ENCODE measurements at places on chromosomes 11 and 22. TPM values are rescaled to one million over a fixed set of nuclear protein-coding genes. Genes with fewer than 3 reads are reported as not detected.

DNA sequence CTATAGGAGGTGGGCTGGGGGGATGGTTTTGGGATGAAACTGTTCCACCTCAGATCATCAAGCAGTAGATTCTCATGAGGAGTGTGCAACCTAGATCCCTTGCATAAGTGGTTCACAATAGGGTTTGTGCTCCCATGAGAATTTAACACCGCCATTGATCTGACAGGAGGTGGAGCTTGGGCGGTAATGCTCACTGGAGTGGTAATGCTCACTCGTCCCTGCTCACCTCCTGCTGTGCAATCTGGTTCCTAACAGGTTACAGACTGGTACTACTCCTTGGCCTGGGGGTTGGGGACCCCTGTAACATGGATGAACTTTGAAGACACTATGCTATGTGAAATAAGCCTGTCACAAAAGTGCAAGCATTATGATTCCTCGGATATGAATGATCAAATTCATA lies 87.0 kb upstream of the CLNS1A start:
- no peak for DNase-seq

The APIP gene
- 82.5 TPM for total RNA-seq

- no peak for DNase-seq
These were observed 505.4 kb downstream of the NELL1 start for GRCh38 chr11:21174781-21175180.

DNA sequence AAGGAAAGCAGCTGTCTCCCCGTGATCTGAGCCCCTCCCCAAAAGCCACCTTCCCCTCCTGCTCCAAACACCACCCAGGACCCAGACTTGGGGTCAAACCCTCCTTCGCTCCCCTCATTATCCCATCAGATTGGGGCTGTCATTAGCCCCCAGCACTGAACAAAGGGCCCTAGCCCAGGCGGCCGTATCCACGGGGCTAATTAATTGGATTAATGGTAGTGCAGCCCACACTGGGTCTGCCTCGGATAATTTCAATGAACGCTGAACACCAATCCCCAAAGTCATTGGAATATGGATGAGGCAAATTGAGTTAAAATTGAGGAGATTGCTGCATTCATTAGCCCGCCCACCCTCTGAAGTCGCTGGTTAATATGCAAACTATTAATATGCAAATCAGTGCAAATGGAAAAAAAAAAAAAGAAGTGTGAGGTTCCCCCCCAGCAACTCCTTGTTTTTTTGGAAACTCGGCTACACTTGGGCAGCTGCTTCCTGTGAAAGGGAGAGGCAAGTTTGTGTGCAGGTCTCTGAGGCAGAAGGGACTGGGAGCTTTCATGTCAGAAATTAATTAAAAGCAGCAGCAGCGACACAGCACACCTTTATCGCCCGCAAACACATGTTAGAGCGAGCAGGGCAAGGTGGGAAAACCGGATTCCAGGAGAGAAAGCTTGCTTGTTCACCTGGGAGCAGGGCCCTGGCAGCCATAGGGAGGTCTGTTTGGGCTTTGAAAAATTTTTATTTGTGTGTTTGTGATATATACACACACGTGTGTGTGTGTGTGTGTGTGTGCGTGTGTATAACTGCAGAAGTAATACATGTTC lies 517.8 kb downstream of the MIAT start:
- DNase-seq, result no peak

The MMP1 gene
- 75.7 TPM for total RNA-seq

- DNase-seq, result no peak
These were observed 32.2 kb downstream of the GNB1L start for GRCh38 chr22:19822301-19823117.

GRCh38 chr11:130476922-130477491 lies 28.6 kb downstream of the ADAMTS15 start:
- no peak for DNase-seq

The OR52J3 gene
- total RNA-seq, result not detected

GRCh38 chr11:35780951-35781860 lies 118.6 kb downstream of the TRIM44 start:
- peak; percentile 51 for DNase-seq

DNA sequence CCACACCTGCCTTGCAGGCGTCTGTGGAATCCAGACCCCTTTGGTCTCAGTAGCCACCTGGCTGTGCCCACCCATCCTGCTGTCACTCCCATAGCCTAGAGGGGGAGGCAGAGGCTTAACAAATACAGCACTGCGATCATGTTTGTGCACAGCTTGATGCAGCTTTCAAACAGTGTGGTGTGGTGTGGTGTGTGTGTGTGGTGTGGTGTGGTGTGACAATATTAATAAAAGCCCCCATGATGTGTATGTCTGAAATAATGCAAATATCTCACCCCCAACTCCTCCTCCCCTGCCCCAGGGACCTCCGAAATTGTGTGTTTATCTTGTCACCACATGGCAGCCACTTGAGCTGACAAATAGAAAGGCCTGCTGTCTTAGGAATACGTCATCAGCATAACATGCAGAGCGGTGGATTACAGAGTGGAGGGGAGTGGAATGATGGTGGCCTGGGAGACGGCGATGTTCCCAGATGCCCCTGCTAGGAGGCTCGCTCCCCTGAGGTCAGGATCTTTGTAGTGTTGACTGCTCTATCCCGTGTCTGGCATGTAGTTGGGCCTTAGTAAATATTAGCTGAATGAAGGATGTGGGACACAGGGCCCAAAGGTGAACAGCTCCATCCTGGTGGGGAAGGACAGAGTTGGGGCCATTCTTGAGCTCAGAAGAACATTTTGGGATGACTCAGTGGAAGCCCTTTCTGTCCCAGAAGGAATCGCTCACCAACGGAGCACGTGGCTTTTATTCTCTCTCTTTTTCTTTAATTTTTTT lies 2.8 kb downstream of the PDXP start:
- no peak for DNase-seq

DNA sequence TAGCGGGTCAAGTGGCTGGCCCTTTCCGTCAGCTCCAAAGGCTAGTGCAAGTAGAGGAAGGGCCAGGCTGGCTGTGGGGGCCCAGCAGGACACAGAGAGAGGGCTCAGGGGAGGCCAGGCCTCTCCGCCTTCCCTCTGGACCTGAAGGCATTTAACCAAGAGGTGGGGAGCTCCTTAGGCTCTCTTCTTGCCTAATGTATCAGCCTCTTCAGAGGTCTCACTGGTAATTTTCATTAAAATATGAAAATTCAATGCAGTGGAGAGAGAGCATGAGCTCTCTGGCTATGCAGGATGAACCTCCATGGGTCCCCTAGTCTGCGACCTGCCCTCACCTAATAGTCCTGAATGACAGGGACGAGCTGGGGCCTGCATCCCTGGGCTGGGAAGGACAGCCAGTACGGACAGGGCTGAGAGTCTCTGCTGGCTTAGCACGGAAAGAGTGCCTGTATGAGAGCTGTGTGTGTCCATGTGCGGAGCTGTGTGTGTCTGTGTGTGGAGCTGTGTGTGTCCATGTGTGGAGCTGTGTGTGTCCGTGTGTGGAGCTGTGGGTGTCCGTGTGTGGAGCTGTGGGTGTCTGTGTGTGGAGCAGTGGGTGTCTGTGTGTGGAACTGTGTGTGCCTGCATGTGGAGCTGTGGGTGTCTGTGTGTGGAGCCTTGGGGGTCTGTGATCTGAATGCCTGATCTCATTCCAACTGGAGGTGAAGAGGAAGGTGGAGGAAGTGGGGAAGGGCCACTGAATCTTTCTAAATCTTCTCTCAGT lies 2.4 kb downstream of the ALX4 start:
- DNase-seq, result no peak

The OR8K1 gene
- not detected for total RNA-seq

The SMC1B gene
- total RNA-seq, result 0.20 TPM

- no peak for DNase-seq
These were observed 41.3 kb downstream of the LRRC32 start for GRCh38 chr11:76629116-76629852.

The FOSL1 gene
- total RNA-seq, result 286 TPM

The SGSM1 gene
- not detected for total RNA-seq

- DNase-seq, result peak; percentile 31
These were observed 889 bp upstream of the DMC1 start for GRCh38 chr22:38570779-38571364.

- peak; percentile 51 for DNase-seq
These were observed 122.9 kb downstream of the MAML2 start for GRCh38 chr11:96219981-96220623.

- DNase-seq, result no peak
These were observed 6.1 kb downstream of the SREBF2 start for GRCh38 chr22:41838842-41839618.

The SYCE3 gene
- not detected for total RNA-seq

- DNase-seq, result peak; percentile 35
These were observed 98.2 kb downstream of the MSANTD4 start for GRCh38 chr11:105923807-105924206.

The APOBEC3B gene
- 22.6 TPM for total RNA-seq

The KDM4D gene
- 1.4 TPM for total RNA-seq

GRCh38 chr22:31491218-31491962 lies 1.7 kb upstream of the EIF4ENIF1 start:
- no peak for DNase-seq

GRCh38 chr22:50169774-50170341 lies 673 bp upstream of the PANX2 start:
- no peak for DNase-seq

GRCh38 chr22:18001040-18001893 lies 23.1 kb downstream of the MICAL3 start:
- DNase-seq, result peak; percentile 96

- no peak for DNase-seq
These were observed 378.5 kb downstream of the SHANK2 start for GRCh38 chr11:70873736-70874412.

- DNase-seq, result no peak
These were observed 21.5 kb upstream of the GSTP1 start for GRCh38 chr11:67561971-67562619.

DNA sequence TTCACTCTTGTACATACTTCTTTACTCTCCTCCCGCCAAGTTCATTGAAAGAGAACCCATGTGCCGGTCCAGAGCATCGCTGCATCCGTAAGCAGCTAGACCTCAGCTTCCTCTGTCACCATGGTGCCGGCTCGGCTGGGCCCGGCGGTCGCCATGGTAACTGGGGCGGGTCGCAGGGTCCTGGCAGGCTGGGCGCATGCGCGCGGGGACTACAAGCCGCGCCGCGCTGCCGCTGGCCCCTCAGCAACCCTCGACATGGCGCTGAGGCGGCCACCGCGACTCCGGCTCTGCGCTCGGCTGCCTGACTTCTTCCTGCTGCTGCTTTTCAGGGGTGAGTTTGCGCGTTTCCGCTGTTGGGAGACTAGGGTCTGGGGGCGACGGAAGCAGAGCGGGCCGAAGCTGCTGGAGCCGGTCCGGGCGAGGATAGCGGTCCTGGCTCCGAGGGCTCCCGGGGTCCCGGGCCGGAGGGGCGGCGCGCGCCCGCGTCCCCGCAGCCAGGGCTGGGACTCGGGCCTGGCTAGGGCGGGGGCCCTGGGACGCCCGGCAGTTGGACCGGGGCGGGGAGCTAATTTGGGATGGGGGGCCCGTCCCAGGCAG lies at the start of gene JAM3:
TSS of gene JAM3 (plus strand) at position 244 of the 597 bp plus-strand sequence. CDS start at position 256, 12 bp downstream.
- peak; percentile 78 for DNase-seq

DNA sequence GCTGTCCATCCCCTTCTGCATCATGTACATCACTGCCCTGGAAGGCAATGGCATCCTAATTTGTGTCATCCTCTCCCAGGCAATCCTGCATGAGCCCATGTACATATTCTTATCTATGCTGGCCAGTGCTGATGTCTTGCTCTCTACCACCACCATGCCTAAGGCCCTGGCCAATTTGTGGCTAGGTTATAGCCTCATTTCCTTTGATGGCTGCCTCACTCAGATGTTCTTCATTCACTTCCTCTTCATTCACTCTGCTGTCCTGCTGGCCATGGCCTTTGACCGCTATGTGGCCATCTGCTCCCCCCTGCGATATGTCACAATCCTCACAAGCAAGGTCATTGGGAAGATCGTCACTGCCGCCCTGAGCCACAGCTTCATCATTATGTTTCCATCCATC lies 337 bp downstream of the OR52B6 start:
- DNase-seq, result no peak

DNA sequence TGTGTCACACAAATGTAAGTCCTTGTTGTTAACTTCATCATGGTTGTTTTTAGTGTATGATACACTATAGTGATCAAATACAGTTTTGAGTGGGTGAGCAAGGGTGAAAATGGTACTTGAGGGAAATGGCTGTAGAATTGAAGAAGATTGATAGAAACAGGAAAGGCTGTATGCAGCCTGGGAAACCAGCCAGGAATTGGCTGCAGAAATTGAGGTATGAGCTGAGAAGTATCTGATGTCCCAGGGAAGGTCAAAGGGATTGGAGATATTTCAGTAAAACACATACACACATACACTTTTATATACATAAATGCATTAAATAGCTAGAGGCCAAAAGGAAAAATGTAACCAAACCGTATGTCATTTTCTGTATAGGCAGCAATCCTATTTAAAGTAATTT lies 13.1 kb upstream of the YAP1 start:
- no peak for DNase-seq

- DNase-seq, result no peak
These were observed 37.9 kb upstream of the PLET1 start for GRCh38 chr11:112298535-112298934.

The FAM111B gene
- total RNA-seq, result 42.2 TPM

DNA sequence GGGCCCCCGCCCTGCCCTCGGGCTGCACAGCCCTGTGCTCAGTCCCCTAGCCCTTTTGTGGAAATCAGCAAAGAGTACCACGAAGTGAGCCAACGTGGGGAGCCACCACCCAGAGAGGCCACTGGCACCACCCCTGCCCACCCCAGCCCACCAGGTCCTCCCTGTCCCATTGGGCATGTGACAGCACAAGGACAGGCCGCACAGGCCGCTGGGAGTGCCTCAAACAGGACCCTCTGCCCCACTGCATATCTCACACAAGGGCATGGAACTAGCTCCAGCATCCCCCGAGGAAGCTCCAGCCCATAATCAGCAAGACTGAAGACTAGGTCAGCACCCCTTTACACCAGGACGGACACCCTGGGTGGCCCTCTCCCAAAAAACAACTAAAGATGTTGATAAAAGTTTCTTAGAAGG lies 29.7 kb downstream of the GNB1L start:
- DNase-seq, result no peak

The MAML2 gene
- total RNA-seq, result 14.0 TPM

- no peak for DNase-seq
These were observed 207.8 kb downstream of the RAB38 start for GRCh38 chr11:87967459-87967858.

DNA sequence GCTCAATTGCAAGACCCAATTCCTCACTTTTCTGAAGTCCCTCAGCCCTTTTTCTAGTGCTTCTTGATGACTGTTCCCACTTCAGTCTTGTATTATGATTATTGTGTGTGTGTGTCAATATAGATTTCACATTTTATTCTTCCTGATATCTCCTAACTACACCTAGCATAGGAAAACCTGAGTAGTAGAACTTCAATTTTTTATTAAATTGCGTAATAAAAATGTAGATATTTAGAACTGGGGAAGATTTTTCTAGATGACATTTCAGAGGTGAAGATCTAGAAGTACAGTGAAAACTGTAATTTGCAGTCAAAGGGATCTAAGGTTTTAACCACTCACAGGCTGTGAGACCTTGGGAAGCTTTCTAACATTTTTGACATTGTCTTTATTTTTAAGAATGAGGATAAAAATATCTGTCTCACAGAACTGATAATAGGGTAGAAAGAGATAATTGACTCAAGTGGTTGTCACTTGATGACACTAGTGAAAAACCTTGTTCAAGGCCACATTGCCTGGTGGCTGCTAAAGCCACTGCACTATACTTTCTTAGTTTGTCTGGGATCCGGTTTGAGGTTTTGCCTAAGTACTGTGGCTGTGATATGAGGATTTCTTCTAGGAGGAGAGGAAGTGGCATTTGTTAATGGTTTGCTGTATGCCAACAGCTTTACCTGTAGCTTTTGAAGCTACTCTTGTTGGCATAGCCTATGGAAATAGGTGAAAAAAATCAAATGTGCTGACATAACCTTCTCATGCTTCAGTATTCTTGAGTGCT lies 32.2 kb upstream of the SESN3 start:
- no peak for DNase-seq

The TBX10 gene
- total RNA-seq, result not detected

GRCh38 chr22:22074634-22075381 lies 92.2 kb upstream of the TOP3B start:
- DNase-seq, result no peak

The FAM181B gene
- 0.02 TPM for total RNA-seq

Data from M059J (cell line).